ENCODE measurements at places on chromosomes 5 and 9. TPM values are rescaled to one million over a fixed set of nuclear protein-coding genes. Genes with fewer than 3 reads are reported as not detected.

ZNF622 gene
- 26.6 TPM for total RNA-seq

SPATA31A3 gene
- not detected for total RNA-seq

SLCO6A1 gene
- not detected for total RNA-seq

GRAMD2B gene
- 10.7 TPM for total RNA-seq

SLC34A3 gene
- not detected for total RNA-seq

SCGB3A1 gene
- total RNA-seq = 0.71 TPM

SOHLH1 gene
- total RNA-seq = not detected

CARD6 gene
- 19.5 TPM for total RNA-seq

PCA3 gene
- total RNA-seq = not detected

SPINK6 gene
- not detected for total RNA-seq

PAEP gene
- not detected for total RNA-seq

- DNase-seq = no peak
Observed at GRCh38 chr9:121778252-121779225, 127.1 kb downstream of the DAB2IP start.

DNA sequence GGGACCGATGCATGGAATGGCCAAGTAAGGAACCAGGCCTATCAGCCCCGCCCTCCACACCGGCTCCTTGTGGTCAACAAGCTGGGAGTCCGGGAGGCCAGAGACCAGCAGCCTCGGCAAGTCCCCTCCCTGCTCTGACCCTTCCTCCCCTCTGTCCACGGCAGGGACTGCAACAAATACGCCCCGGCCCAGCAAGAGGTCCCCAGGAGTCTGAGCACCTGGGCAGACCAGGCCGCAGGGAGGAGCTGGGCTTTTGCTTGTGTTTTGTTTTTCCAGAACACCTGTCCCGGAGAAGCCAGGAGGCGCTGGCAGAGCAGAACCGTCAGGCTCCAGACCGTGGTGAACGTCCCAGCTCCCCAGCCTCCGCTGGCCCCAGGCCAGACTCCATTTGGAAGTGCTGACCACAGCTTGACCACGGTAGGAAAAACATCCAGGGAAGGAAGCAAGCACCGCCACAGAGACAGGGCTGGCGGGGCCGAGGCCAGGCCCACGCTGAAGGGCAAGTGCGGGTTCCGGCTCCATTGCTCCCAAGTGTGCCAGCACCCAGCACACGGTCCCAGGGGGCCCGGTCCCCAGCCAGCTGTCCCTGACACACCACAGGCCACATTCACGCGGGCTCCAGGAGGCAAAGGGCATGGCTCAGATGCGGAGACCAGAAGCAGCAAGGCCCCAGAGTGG lies 56.7 kb downstream of the VAV2 start:
- DNase-seq = no peak

DNA sequence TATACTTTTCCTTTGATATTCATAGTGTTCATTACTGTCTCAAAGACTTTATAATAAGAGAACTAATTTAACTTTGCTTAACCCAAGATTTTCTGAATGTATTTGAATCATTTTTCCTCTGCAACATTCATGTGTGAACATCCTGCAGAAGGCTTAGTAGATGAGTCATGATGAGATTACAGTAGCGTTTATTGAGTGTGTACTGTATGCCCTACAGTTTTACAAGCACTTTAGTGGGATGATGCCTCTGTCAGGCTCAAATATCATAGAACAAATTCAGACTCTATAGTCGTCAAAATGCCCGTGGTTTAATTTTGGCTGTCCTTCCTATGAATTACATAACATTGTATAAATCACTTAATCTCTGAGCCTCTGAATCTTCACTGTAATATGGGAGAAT lies 41.2 kb downstream of the FYB1 start:
- no peak for DNase-seq

GRCh38 chr9:127421057-127421456 lies 3.1 kb upstream of the ZNF79 start:
- DNase-seq = no peak

- DNase-seq = no peak
Observed at GRCh38 chr5:164296603-164297080, 791.2 kb downstream of the MAT2B start.

- no peak for DNase-seq
Observed at GRCh38 chr9:72977670-72978069, 24.8 kb upstream of the ALDH1A1 start.

- no peak for DNase-seq
Observed at GRCh38 chr9:120505186-120505585, 74.8 kb downstream of the CDK5RAP2 start.

DNA sequence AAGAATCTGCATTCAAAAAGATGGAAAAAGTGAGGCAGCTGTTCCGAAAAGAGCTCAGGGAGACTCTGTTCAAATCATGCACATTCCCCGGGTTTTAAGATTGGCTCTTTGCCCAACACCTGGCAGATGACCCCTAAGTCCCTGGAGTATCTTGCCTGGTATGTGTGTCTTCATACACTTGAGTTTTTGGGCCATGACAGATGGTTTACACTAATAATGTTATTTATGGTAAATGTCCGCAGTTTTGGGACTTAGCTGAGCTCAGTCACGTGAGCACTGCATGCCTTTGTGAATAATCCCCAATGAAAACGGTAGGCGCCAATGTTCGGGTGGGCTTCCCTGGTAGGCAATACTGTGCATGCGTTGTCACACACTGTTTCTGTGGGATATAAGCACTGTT lies 316.1 kb downstream of the PRDM9 start:
- DNase-seq = no peak

- no peak for DNase-seq
Observed at GRCh38 chr5:10036136-10036815, 213.4 kb downstream of the ATPSCKMT start.

DNA sequence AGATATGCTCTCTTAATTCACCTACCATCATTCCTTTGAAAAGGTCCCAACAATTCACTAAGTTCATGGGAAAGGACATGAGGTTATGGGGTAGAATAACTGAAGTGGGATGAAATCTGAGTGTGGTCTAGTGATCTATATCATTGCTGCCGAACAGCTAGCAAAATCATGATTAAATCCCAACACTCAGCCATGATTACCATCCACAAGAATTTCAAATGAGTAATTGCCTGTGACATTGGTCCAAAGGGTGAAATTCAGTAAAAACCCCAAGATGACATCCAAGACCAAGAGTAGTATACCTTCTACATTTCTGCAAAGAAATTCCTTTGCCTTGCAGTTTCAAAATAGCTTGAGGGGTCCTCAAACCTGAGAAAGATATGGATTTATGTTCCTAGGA lies 225.6 kb downstream of the SPOCK1 start:
- DNase-seq = no peak

DNA sequence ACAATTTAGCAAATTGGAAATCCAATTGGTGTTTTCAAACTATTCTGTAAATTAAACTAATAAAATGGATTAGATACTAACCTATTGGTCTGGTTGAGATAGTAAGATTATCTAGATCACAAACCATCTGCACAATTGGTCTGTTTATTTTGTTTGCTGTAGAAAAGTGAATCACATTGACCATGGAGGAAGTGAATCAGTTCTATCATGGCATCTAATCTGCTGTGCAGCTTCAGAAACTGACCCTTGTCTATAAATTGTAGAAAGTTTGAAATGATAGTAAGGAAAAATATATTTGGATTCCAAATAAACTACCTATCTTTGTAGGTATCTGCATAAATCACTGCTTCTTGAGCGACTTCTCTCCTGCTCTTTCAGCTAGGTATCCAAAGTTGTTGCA lies 1865.4 kb downstream of the MAT2B start:
- DNase-seq = no peak

DNA sequence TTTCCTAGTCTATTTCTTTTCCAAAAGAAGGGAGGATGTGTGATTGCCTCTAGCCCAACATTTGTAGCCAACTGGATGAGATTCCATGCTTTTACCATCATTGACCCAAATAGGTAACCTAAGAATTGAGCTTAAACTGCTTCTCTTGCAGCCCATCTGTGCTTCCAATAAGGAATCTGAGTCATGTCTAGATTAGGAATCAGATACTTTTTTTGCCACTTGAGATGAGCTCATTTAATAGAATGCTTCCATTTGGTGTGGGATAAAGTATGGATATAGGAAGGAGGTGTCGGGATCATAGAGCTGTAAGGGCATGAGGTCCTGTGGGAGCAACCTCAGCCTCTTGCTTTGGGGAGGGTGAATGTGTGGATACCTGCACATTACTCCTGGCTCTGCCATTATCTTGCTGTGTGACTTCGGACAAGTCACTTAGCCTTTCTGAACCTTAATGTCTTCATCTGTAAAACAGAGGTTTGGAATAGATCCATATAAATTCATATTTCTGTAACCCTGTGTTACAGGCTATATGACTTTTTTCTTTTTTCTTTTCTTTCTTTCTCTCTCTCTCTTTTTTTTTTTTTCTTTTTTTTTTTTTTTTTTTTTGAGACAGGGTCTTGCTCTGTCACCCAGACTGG lies 56.2 kb downstream of the MAP1B start:
- no peak for DNase-seq

DNA sequence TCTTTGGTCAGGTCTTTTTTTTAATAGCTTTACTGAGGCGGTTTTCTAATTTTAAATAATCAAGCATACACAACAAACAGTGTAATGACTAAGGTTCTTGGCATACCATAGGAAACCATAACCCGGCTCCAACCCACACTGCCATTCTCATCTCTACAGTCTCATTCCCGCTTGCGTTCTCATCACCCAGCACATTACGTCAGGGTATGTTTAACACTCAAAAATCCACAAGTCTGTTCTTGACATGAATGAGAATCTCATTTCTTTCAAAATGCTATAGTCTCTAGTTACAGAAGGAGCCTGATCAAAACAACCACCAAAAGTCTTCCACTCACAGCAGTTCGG lies 505 bp downstream of the C5orf34 start:
- no peak for DNase-seq

DNA sequence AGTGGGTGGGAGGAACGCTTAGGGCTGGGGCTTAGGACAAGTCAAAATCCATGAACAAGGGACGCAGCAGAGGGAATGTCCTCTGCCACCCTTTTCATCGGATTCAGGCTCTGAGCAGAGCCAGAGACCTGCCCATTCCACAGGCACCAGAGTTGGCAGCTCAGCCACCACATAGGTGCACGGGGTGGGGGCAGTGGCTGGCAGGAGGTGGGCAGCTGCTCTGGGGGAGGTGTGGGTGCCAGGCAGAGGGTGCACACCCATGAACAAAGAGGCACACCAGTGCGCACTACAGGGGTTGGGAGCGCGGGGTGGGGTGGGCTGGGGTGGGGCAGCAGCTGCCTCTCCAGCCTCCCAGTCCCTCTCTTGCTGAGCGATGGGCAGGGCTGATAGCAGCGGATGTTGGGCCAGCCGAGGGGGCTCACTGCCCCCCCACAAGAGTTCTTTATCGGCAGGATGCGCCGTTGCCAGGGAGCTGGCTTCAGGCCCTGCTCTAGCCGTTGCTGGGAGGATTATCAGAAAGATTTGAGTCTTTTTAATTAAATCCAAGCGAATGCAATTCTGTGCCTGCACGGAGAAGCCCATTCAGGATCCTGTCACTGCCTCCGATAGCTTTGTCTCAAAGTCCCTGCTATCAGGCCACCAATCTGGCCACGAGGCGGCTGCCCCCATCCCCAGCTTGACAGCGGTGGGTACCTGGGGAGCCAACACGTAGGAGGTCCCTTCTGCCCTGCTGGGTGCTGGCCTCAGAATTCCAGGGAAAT lies 64.3 kb upstream of the LMX1B start:
- no peak for DNase-seq

- DNase-seq = no peak
Observed at GRCh38 chr9:109997682-109998081, 210.3 kb downstream of the C9orf152 start.

DNA sequence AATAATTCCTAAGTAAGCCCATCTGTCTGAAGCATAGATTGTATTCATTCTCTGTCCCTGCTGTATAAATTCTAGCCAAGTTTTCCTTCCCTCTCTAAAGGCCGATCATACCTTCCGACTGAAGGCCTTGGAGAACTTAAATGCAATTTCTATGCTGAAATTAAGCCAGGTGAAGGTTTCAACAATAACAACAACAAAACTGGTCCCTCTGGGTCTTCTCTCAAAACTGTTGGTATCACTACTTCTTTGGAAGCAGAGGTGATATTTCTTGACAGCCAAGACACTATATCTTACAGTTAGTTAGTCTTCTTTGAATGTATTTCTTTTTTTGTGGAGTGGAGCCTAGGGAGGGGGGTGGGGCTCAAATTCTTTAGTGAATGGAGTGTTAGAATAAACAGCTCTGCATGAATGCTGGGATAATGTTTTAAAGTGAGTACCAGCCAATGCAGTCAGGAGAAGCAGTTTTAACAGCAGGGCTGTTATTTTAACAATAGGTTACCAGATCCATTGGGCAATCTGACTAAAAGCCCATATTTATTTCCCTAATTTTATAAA lies 508.9 kb downstream of the EBF1 start:
- DNase-seq = no peak

DNA sequence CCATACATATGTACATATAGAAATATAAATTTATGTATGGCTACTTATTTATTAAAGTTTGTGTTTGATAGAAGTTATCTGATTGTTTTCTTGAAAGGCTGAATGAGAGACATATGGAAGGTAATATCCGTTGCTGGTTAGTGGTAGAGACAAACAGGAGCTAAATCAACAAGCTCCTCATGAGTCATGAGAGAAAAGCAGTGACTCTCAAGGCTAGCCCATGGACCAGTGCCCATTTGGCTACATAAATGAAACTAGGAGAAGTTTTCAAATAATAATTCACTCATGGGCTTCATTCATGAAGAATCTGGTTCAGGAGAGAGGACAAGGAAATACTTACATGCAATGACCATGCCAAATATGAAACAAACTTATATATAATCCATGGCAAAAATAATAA lies 504.5 kb upstream of the ITGA1 start:
- no peak for DNase-seq

DNA sequence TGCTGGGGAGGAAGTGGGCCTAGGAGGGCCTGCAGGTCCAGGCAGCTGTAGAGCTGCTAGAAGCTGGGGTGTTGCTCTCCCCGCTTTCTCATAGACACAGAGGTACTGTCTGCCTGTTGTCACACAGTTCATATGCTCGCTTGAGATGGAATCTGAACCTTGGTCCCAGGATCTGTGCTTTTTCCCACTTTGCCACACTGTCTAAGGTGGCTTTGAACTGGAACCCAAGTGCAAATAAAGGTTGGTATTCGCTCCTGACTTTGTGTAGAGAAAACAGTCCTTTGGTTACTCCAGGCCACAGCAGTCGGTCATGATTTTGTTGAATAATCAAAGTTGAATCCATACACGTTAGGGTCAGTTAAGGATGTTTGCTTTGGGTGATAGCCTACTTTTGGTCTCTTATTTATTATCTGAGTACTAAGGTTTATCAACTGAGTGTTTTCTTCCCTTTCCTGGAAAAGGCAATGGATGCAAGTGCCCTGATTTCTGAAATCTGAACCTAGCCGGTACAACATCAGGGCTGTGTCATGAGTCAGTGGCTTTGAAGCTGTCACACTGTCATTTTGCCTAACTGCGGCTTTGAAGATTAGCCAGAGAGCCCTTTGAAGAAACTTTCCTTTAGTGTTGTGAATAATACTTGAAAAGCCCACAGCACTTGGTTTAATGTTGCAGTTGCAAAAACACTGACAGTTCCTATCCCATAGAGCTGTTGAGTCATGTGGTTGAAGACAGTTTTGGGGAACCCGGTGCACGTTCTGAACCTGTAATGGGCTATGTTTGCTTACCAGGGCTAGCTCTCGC lies 41.3 kb downstream of the HABP4 start:
- no peak for DNase-seq

Data from mesenteric fat pad (tissue), 1 donor.